ENCODE measurements at places on chromosomes 12 and 14. TPM values are rescaled to one million over a fixed set of nuclear protein-coding genes. Genes with fewer than 3 reads are reported as not detected.

The SIVA1 gene
- total RNA-seq: 69.2 TPM

The TIGAR gene
- total RNA-seq: 11.8 TPM

The PLEKHH1 gene
- total RNA-seq: 0.16 TPM

The SLC6A12 gene
- total RNA-seq: 0.06 TPM

The MFAP5 gene
- total RNA-seq: 0.13 TPM

The ACTR6 gene
- 8.4 TPM for total RNA-seq

The PEX5 gene
- 23.6 TPM for total RNA-seq

The PRKCH gene
- 458 TPM for total RNA-seq

The SDR9C7 gene
- not detected for total RNA-seq

The PCED1B gene
- 0.32 TPM for total RNA-seq

Data from bladder microvascular endothelial cell (primary cell).